Activated CD4-positive, alpha-beta T cell treated with anti-CD3 and anti-CD28 coated beads, Interleukin-2, amount 50 U/mL, for 4 hours (primary cell): ENCODE measurements at places on chromosomes 4 and X.

- DNase-seq, result no peak
Measured at GRCh38 chrX:53631156-53631555, 55.4 kb downstream of the HUWE1 start.

DNA sequence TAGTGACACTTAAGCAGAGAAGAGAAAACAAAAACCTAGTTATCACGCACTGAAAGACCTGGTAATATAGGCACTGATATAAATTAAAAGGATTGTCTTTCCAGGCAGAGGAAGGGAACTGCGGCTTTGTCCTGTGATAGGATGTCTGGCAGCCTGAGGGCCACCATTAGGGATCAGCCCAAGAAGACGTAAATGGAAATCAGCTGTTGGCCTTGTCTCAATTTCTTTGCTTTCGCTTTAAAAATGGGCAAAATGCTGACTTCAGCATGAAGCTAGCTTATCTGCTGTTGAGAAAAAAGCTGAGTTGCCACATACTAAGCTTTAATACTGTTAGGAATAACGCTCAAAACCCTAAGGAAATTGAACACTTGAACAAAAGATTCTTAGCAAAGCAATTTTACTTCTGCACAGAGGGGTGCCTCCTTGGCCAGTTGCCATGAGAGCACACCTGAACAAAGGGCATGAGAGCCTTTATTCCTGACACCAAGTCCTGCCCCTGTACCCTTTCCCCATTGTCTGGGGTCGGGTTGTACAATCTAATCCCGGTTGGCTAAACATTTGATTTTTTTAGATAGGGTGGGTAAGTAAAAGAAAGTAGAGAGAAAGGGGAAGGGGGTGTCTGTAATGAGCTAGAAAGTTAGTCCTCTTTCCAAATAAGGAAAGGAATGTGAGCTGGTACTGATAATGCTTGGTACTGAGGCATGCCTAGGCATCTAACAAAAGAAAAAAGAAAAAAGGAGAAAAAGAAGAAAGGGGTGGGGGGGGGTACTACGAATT is 85.1 kb upstream of the UCP1 start:
- DNase-seq, result no peak

GRCh38 chr4:136818811-136819330 is 713.4 kb downstream of the PCDH18 start:
- no peak for DNase-seq

DNA sequence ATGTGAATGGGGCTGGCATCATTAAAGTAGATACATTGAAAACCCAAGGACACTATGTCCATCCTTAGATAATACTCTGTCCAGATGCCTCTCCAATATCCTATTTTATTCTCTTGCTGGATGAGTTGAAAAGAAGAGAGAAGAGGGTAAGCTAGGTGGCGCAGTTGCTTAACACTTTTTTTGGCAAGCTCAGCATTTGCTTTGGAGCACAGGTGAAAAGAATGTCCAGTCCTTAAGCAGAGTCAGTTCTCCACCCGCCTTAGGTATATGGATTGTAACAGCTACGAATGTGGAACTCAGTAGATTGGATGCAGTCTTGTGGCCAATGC is 208.4 kb downstream of the NWD2 start:
- DNase-seq, result peak; percentile 7

DNA sequence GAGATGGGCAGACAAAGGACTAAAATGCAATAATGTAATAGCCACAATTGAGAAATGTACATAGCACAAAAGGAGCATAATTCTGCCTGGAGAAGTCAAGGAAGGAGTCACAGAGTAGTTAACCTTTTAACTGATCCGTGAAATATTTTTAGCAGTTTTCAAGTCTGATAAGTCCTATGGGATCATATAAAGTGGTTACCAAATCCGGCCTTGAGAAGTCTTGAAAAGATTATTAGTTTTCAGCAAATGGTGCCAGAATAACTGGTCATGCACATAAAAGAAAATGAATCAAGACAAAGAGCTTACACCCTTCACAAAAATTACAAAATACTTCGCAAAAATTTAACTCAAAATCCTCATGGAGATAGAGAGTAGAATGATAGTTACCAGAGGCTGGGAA is 788.7 kb upstream of the AMOT start:
- no peak for DNase-seq

- DNase-seq, result no peak
Measured at GRCh38 chr4:28665306-28665705, 1804.7 kb downstream of the STIM2 start.

GRCh38 chr4:168955674-168956073 is 54.4 kb downstream of the CBR4 start:
- no peak for DNase-seq

- no peak for DNase-seq
Measured at GRCh38 chr4:7890635-7891393, 48.8 kb downstream of the AFAP1 start.

DNA sequence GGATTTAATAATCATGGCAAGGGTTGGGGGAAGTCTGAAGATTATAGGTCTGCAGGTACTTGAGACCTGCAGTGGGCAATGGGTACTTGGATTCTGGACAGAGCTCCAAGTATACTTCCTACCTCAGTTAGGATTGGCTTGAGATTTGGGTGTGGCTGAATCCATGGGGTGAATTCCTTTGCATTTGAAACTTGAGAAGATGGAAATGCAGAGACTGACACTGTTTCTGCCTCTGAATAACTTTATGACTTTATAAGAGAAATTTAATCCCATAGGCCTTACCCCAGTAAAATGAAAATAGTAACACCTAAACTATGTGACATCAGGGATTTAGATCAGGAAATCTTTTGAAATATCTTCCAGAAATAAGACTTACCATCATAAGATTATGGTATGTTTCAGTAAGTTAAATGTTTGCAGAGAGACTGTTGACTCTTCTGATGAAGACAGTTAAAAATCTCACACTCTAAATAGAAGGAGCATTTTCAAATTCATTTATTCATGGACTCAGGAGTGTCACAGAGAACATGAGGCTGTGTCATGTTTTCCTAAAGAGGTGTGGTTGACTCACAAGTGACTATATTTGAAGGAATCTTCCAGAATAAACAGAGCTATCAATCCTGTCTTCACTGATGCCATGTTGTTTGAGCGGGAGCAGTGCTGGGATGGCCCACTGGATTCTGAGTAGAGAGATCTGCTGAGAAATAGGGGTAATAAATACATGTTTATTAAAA is 513.5 kb upstream of the NR3C2 start:
- no peak for DNase-seq

DNA sequence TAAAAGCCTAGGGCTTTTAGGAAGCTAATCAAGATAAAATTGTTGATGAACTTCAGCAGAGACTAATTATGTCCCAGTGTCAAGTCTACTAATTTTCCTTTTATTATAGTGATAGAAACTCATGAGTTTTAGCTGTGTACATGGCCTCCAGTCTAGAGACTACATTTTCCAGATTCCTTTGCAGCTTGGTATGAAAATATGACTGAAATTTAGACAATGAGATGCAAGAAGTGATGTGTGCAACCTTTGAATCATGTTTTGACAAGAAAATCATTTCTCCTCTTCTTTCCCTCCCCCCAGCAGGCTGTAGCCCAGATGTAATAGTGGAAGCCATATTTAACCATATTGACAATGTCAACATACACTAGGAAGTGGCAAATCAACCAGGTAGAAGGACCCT is 30.3 kb upstream of the IL13RA2 start:
- no peak for DNase-seq

DNA sequence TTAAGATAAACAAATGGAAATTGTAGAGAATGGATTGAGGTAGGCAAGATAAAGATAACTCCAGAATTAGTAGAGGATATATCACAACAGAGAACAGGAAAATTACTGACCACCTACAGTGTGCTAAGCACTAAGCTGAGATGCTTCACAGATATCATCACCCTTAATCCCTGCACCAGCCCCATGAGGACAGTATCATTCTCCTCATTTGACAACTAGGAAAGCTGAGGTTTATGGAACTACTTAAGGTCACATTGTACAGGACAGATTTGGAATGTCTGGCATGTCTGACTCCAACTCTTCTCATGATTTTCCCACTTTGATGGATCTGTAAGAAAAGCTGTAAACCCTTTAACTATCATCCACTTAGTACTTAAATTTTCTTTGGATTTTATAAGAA is 95.5 kb downstream of the CASK start:
- DNase-seq, result no peak

GRCh38 chrX:105109936-105110335 is 110.6 kb downstream of the TEX13A start:
- DNase-seq, result no peak

DNA sequence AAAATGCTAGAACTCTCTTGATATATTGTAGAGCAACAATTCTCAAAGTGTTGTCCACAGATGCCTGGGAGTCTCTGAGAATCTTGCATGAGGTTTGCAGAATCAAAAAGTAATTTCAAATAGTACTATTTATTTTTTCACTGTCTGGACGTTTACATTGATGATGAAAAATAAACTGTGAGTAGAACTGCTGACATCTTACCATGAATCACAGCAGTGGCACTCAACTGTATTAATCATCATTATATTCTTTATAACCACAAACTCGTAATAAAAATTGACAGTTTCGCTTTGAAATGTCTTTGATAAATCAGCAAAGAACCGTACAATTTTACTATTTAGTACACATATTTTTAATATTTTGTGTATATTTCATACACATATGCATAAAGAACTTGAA is 94.5 kb downstream of the NAF1 start:
- no peak for DNase-seq

- DNase-seq, result no peak
Measured at GRCh38 chrX:153639177-153640044, 7.6 kb upstream of the DUSP9 start.

DNA sequence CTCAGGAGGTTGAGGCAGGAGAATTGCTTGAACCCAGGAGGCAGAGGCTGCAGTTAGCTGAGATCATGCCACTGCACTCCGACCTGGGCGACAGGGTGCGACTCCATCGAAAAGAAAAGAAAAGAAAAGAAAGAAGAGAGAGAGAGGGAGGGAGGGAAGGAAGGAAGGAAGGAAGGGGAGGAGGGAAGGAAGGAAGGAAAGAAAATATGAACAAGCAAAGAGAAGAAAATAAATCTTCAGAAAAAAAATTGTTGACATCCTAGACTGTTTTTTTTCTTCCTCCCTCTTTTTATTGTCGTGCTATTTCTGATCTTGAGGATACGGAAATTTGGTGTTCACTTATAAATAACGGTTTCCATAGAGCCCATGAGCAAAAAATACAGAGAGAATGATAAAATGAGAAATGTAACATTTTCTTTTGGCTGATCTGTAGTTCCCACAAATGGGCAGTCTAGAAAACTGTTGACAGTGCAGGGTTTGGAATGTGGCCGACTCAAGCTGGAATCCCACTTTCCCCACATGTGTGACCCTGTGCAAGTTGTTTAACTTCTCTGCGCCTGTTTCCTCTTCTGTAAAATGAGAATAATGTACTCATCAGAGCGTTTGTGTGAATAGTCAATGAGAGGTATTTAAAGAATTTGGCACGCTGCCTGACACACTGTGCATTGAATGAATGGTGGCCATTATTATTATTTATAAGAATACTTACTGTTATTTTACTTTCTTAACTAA is 19.4 kb downstream of the SORBS2 start:
- DNase-seq, result no peak

DNA sequence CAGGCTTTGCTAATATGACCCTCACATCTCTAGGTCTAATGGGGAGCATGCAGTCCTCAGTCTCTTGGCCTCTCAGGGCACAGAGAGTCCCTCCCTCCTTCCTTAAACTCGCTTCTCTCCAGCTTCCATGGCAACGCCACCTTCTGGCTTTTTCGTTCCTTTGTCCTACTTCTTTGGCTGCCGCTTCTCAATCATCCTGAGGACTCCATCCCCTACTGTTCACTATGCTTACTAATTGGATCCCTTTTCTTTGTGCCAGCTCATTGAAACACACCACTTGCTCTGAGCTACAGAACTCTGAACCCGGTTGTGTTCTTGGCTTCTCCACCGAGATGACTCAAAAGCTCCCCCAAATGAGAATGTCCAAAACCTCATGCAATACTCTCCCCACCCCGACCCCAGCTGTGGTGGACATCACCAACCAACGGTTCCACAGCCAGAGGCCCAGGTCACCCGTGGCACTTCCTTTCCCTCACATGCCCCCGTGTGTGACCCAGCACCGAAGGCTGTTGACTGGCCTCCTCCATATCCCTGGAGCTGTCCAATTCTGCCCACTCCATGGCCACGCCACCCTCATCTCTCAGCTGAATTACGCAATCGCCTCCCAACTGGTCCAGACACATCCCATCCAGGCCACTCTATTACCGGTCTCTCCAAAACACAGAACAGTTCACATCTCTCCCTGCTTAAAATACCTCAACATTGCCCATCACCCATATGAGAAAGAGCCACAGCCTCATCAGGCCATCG is 34.7 kb downstream of the CRMP1 start:
- DNase-seq, result no peak

DNA sequence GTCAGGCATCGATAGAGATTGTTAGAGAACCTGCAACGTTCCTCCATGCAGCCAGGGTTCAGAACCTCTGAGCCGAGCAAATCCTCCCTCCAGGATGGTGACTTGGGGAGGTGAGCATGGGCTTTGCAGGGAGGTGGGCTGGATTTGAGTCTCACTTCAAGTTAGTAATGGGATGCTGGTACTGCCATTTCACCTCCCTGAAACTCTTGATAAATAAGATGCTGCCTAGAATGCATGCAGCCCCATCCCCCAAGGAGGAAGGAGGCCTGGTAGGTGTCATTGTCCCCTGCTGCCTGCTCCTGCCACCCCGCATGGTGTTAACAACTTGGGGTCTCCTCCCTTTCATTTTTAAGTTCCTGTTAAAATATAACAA is 35.7 kb upstream of the SLC2A9 start:
- DNase-seq, result no peak

GRCh38 chr4:4868040-4868757 is 8.7 kb downstream of the MSX1 start:
- DNase-seq, result no peak

- no peak for DNase-seq
Measured at GRCh38 chr4:135177321-135177720, 975.7 kb upstream of the PABPC4L start.

GRCh38 chrX:68880846-68881552 is 52.2 kb downstream of the EFNB1 start:
- no peak for DNase-seq

GRCh38 chr4:152090543-152090942 is 329.7 kb upstream of the GATB start:
- no peak for DNase-seq

GRCh38 chr4:40811956-40812355 is 62.2 kb downstream of the NSUN7 start:
- no peak for DNase-seq

DNA sequence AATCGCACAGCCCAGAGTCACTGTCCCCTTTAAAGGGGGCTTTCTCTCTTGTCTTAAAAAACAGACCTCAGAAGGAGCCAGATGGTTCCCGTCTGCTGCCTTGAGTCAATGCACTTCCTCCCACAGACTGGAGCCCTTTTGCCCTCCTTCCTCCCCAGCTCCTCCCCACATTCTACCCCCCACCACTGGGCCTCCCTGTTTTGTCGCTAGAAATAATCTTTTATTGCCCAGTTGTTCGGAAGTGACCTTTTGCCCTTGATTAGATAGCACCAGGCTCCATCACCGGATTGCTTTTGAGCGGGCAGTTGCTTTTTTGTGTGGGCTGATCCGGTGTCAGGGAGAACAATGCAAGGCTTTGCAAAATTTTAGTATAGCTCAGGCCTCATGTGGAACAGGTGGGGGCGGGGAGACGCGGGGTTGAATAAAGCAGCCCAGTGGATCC is 47.7 kb downstream of the SPRY1 start:
- no peak for DNase-seq

GRCh38 chrX:118562582-118563164 is 67.1 kb downstream of the DOCK11 start:
- DNase-seq, result no peak
